ENCODE measurements at places on chromosomes 2 and 18.
A peak's percentile ranks its signal among the peaks of the same experiment; 100 is the strongest.

- peak; percentile 55 for DNase-seq
These were observed 10.9 kb downstream of the GNLY start for GRCh38 chr2:85704800-85705679.

- DNase-seq: peak; percentile 19
These were observed 256.0 kb downstream of the DCDC2C start for GRCh38 chr2:3959372-3959771.

GRCh38 chr18:45962461-45962860, 4.7 kb downstream of the EPG5 start:
- peak; percentile 88 for DNase-seq

DNA sequence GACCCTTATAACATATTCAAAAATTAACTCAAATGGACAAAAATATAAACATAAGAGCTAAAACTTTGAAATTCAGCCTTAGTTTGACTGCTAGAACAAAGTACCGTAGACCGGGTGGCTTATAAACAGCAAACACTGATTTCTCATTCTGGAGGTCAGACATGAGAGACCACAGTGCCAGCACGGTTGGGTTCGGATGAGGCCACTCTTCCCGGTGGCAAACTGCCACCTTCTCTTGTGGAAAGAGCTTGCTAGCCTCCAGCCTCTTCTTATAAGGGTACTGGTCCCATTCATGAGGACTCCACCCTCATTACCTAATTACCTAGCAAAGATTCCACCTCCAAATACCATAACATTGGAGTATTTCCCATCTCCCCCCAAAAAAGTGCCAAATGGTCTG, 91.3 kb downstream of the FAM210A start:
- no peak for DNase-seq

- DNase-seq: peak; percentile 49
These were observed 29.7 kb upstream of the PIEZO2 start for GRCh38 chr18:11178951-11179549.

GRCh38 chr2:624096-624495, 53.1 kb downstream of the TMEM18 start:
- DNase-seq: no peak

GRCh38 chr2:143117225-143117624, 12.0 kb upstream of the ARHGAP15 start:
- no peak for DNase-seq

- DNase-seq: no peak
These were observed 156.4 kb upstream of the KYNU start for GRCh38 chr2:142721015-142721414.

DNA sequence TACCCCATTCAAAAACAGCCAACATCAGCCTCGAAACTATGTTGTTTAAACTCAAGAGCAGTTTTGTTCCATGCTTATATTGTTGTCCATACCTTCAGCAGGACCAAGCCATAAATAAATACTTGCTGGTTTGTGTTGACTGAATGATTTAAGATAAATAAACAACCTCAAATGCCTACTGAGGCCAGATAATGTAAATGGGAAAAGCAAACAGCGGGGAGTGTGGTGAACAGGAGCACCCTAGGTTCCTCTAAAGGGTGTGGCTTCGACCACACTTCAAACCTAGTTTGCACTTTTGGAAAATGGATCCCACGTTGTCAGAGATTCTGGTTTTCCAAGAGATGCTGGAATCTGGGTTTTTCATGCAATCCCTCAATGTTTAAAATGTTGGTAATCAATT, 1.7 kb upstream of the PMAIP1 start:
- DNase-seq: no peak

DNA sequence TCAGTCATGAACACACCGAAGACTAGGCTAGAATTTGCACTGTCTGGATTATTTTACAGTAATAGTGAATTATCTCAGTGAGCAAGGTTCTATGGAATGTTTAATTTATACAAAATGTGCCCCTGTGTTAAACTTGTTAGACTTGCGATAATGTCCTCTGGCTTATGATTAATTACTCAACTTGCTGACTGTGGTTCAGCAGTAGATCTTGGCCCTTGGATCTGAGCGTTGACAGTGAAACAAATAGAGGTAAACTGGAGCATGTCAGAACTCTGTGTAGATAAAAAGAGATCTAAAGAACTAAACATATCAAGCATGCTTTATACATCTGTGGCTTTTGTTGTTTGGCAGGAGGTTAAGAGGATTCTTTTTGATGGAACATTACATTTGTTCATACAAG, 407.6 kb downstream of the DSEL start:
- no peak for DNase-seq

DNA sequence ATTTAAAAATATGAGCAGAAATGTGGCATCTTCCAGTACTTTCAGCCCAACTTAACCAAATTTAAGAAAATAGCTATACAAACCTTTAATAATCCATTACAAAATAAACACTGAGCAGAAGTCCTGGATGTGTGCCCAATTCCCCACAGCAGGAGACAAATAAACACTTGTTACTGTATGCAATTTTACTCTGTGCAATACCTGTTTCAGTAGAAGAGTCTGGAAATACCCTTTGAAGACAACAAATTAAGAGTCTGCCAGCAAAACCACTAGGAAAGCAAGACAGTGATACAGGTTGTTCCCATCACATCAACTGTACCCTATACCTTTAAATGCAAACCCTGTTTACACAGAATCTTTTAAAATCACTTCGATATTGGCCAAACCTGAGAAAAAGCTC, 41.4 kb upstream of the RNU4ATAC start:
- DNase-seq: no peak
